Transverse colon (tissue), 4 donors: ENCODE measurements at places on chromosomes 4 and X. TPM values are rescaled to one million over a fixed set of nuclear protein-coding genes. Genes with fewer than 3 reads are reported as not detected.

The F11 gene
- not detected for total RNA-seq

The EVC gene
- 6.0 TPM for total RNA-seq

The SULT1E1 gene
- total RNA-seq: 0.40 TPM

The UGT2B10 gene
- not detected for total RNA-seq

The LINC00632 gene
- total RNA-seq: 10.0 TPM

The ARMCX1 gene
- total RNA-seq: 5.2 TPM

The TMPRSS11F gene
- not detected for total RNA-seq

- H3K4me3 ChIP-seq: no peak overlapping the region
- peaks cover 3% of the 10 kb centered on the region for H3K4me1 ChIP-seq
- H3K36me3 ChIP-seq: no peaks in the 10 kb centered on the region
- peaks cover 25% of the 10 kb centered on the region for H3K27me3 ChIP-seq
Observed at GRCh38 chr4:118348886-118349285, 3.9 kb downstream of the PRSS12 start.

DNA sequence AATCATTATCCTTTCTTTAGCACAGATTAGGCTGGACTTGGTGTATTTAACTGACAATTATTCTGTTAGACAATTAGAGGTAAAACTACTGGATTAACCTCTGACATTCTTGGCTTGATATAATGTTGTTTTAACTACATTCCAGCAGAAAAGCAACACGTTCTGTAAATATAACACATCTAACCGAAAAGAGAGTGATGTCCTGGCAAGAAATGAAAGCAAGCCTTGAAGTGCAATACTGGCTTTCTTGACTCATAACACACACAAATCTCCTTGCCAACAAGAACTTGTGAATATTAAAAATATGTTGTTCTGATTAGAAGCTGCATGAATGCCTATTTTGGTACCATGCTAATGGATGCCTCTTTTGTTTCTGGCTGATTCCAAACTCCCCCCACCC is 76.4 kb downstream of the EFHC2 start:
- H3K4me1 ChIP-seq: no peaks in the 10 kb centered on the region
- no peak for DNase-seq
- H3K27me3 ChIP-seq: no peaks in the 10 kb centered on the region
- H3K4me3 ChIP-seq: no peak overlapping the region

GRCh38 chr4:174600391-174600790 is 78.1 kb upstream of the HPGD start:
- no peak for DNase-seq
- H3K4me3 ChIP-seq: no peak overlapping the region

DNA sequence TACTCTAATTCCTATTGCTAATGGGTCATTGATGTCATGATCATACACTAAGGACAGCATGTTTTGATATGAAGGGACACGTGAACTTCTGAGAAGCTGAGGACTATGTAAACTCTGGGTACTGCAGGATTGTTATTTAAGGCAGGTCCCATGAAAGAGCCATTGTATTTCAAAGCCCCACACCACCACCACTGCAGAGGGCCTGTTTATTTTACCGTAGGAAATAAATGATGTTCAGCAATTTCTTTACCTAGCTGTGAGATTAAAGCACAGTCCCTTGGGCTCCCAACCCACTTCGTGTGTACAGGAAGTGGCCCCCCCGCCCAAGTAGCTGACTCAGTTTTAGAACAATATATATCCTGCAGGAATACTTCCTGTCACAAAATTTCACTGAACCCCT is 89.8 kb upstream of the ACSL4 start:
- no peaks in the 10 kb centered on the region for H3K36me3 ChIP-seq
- H3K4me1 ChIP-seq: no peaks in the 10 kb centered on the region
- H3K27ac ChIP-seq: no peak overlapping the region
- H3K4me3 ChIP-seq: no peak overlapping the region

DNA sequence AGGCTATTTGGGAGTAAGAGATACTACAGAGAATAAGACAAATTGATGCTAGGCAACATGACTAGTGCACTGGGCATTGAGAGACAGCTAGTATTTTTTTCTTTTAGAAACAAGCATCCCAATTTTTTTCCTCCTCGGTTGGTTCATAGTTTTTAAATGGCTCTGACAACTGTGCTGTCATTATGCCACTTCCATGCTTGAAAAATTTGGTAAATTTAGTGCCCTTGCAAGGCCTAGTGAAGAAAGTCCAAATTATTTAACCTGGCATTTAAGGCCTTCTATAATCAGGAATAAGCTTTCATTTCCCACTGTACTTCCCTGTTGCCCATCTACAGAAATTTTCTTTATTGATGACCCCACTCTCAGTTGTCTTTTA is 15.8 kb downstream of the VSIG4 start:
- H3K4me3 ChIP-seq: no peak overlapping the region
- no peak overlapping the region for H3K27ac ChIP-seq
- no peaks in the 10 kb centered on the region for H3K27me3 ChIP-seq
- no peaks in the 10 kb centered on the region for H3K36me3 ChIP-seq
- DNase-seq: no peak
- H3K4me1 ChIP-seq: no peaks in the 10 kb centered on the region

DNA sequence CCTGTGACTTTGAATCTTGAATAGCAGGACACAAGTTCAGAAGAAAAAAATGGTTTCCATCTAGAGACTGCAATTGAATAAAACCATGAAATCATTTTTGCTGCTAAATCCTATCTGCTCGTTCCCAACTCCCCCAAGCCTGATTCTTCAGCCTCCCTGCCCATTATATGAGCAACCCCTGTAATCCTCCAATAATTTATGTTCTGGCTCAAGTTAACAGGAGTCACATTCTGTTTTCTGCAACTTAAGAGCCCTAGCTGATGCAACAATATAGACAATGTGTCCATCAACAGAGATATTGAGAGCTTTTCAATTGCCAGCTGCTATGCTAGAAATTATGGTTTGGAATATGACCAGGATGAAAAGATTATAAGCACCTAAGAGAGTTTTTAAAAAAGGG is 84.1 kb downstream of the LDB2 start:
- no peaks in the 10 kb centered on the region for H3K4me1 ChIP-seq
- no peaks in the 10 kb centered on the region for H3K36me3 ChIP-seq
- H3K27ac ChIP-seq: no peak overlapping the region
- H3K27me3 ChIP-seq: no peaks in the 10 kb centered on the region
